Mucosa of gallbladder (tissue), 1 donor: ENCODE measurements at places on chromosomes 1 and 21.

- DNase-seq: no peak
Observed at GRCh38 chr1:163610486-163610885, 288.7 kb downstream of the NUF2 start.

- DNase-seq: no peak
Observed at GRCh38 chr21:38664315-38664714, 141.4 kb upstream of the ETS2 start.

DNA sequence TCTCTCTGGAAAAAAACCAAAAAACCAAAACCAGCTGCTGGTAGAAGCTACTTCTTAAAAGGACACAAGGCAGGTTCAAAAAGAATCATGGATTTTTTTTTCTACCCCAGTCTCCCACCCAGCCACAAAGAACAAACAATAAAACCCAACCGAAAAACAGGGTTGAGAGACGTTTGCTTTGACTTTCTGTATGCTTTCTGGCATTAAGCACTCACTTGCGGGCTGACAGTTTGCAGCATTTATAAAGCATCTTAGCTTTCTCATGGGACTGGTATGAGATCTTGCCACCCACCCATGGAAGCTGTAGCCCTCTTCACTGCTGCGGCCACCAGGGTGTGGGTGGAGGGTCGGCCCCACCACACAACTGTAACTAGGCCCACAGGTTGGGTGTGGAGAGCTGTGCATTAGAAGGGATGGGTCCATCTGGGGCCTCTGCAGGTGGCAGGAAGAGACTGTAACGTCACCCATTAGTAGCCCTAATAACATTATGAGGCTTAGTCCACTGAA lies 165.7 kb downstream of the RHOU start:
- DNase-seq: no peak

- DNase-seq: no peak
Observed at GRCh38 chr1:4571263-4571662, 83.1 kb upstream of the AJAP1 start.

GRCh38 chr1:193479187-193479586 lies 292.8 kb upstream of the B3GALT2 start:
- DNase-seq: peak; percentile 68

DNA sequence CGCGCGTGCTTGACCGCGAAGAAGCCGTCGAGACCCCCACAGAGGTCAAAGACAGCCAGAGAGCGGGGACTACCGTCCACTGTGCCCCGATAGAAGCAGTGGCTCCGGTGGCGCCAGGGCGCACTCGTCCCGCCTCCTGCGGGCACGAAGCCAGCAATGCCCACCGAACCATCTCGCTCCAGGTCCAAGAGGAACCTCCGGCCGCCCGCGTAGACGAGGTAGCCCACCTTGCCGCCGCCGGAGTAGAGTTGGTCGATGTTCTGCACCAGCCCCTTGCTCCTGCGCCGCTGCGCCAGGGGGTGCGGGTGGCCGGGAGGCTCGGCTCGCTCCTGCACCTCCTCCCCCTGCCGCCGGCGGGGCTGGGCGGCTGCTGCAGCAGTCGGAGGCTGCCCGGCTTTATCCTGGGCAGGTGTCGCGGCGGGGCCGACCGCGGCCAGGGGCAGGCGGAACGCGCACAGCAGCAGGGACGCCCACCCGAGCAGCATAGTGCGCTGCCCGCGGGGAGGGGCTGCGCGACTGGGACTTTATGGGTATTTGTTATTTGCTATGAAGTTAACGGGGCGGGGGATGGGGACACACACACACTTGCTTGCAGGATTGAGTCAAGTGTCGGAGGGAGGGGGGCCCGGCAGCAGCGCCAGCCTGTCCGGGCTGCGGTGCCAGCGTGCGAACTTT lies 844 bp downstream of the ADAMTS5 start:
- DNase-seq: peak; percentile 11

DNA sequence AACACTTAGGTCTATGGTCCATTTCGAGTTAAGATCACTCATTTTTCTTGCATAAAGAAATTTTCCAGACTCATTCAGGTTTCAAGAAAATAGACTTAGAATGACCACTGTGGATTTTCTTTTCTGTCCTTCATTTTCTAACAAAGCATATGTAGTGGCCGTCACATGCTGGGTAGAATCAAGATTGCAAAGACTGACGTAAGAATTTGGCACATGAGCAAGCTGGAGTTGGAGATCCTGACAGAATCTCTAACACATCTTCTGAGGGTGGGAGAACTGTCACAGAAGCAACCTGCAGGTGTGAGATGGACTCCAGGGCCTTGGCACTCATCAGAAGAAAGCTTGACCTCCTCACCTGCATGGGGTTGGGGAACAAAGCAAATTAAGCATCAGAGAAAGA lies 28.6 kb downstream of the KIF26B start:
- no peak for DNase-seq

DNA sequence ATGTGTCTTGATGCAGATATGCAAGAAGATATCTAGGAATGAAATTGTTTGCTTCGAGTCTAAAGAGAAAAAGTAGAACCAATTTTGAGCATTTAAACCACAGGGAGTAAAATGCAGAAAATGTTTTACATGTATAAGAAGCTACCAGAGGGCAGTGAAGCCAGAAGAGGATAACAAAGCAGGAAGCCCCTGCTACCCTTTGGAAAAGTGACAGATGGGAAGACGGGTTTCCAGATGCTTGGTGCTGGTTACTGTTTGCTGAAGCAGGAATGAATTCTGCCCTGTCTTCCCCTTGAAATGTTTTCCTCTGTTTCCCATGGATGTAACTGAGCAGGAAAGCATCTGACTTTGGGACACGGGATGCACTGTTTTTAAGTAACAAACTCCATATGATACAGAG lies 822.2 kb downstream of the MRPL39 start:
- DNase-seq: no peak

DNA sequence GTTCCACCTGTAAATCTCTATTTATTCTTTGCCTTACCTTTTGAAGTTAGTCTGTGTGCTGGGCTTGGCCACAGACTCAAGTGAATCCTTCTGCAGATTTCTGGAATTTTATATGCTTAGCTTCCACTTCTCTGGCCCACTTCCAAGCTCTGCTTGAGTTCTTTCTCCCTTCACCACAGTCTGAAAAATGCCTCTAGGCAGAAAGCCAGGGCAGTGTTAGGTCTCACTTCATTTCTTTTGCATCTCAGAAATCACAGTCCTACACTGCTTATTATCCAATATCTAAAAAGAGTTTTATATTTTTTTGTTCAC lies 48.9 kb downstream of the INKA2 start:
- peak; percentile 63 for DNase-seq

DNA sequence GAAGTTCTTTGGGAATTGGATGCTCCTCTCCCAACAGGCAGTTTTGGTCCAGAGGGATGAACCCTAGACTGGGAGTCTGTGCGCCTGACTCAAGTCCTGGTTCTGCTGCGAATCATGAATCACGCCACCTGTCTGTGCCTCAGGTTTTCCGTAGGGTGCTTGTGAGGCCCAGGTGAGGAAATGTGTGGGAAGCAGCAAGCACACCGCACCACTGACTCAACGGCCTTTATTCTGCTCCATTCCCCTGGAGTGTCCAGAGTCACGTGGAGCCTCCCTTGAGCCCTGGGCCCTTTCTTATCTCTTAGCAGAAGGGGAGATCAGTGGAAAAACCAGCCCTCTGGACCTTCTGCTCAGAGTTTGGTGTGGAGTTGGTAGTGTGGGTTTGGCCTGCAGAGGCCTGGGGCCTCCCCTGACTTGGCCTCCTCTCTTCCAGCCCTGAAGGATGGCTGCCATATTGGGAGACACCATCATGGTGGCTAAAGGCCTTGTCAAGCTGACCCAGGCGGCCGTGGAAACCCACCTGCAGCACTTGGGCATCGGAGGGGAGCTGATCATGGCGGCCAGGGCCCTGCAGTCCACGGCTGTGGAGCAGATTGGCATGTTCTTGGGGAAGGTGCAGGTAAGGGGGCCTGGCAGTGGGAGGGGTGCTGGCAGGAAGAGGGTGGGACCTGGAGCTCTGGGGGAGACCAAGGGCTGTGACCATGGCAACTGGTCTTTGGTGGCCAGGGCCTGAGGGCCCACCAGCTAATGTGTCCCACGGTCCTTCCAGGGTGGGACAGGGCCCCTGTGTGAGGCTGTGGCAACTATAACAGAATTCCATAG lies 21.1 kb downstream of the COQ8A start:
- no peak for DNase-seq

DNA sequence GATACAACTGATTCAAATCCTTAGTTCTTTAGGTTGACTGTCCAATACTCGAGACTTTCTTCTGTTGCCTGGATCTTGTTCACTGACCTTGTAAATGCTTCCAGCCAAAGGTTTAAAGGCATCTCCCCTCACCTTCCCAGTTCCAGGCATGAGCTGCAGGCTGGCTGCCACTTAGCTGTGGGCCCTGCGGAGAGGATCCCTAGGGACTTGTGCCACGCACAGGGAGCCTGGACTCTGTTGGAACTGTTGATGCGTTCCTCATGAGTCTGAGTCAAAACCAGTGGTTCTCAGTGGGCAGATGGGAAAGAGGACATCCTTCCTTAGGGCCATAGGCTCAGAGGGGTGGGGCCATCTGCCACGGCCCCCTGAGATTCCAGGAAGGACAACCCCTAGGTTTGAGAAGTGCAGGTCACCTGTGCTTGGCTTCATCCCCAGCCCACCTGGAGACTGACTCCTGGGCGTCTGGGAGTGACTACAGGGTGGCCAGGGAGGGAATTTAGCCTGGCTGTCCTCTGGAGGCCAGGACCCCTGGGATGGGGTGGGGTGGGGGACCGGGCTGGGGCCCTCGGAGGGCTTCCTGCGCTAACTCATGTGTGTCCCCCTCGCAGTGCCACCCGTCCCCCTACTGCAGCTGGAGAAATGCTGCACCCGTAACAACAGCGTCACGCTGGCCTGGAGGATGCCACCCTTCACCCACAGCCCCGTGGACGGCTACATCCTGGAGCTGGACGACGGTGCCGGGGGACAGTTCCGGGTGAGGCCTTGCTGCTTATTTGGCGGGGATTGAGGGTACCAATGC lies 37.6 kb upstream of the GNPAT start:
- no peak for DNase-seq

- peak; percentile 63 for DNase-seq
Observed at GRCh38 chr1:187689129-187689528, 860.4 kb downstream of the PLA2G4A start.

DNA sequence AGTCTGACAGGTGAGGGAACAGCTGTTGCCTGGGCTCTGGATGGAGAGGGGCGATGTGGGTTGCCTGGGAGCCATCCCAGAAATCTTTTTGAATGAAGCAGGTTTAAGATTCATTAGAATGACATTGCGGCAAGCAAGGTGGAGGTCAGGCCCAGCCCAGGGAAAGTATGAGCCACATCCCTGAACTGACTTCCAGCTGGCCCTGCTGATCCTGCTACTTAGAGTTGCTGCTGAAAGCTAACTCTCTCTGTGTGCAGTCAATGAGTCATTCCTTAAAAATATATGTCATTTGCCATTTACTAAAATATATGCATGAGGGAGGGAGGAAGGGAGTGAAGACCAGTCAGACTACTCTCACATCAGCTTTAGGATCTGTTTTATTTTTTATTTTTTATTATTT lies 54.3 kb upstream of the RAB3GAP2 start:
- no peak for DNase-seq

- no peak for DNase-seq
Observed at GRCh38 chr1:25821112-25821476, 1.3 kb downstream of the MTFR1L start.

DNA sequence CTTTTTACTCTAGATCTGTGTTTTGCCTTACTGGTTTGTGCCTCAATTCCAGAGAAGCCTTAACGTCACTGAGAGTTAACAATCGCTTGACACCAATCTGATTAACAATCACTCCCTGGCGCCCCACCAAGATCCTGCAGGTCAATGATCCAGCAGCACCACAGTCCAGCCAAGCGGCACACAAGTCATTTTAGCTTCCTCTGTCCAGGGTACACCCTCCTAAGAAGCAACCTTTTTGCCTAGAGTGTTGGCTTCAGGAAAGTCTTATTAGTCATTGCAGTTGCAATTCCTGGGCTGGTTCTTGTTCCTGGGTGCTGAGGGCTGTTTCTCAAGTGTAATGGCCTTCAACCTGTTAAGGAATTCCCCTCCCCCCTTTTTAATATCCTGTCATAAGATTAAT lies 323.0 kb upstream of the USP25 start:
- DNase-seq: peak; percentile 11

DNA sequence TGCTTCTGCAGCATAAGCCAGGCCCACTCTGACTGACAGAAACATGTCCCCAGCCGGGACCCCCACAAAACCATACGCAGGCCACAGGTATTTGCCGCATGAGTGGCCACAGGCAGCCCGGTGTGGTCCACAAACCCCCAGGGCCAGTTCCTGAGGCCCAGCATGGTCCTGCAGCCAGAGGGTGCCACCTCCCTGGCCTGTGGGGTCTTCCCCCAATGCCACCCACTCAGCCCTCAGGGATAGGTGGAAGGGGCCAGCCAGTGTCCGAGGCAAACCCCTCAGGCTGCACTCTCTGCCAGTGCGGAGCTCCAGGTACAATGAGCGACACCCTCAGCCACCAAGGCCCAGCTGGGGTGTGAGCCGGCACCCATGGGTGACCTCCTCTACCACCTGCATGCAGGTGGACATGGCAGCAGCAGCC lies 43.5 kb downstream of the UBE2G2 start:
- DNase-seq: no peak

- no peak for DNase-seq
Observed at GRCh38 chr21:43276811-43277210, 108.0 kb downstream of the CRYAA start.

- no peak for DNase-seq
Observed at GRCh38 chr1:186042230-186042629, 308.0 kb downstream of the HMCN1 start.

GRCh38 chr1:93905051-93905450 lies 4.2 kb downstream of the GCLM start:
- DNase-seq: no peak

GRCh38 chr21:26495283-26495849 lies 77.7 kb downstream of the CYYR1 start:
- no peak for DNase-seq

- DNase-seq: peak; percentile 21
Observed at GRCh38 chr1:37691497-37692077, 729 bp upstream of the CDCA8 start.
